ENCODE measurements at places on chromosomes 5 and 9.
A peak's percentile ranks its signal among the peaks of the same experiment; 100 is the strongest.

DNA sequence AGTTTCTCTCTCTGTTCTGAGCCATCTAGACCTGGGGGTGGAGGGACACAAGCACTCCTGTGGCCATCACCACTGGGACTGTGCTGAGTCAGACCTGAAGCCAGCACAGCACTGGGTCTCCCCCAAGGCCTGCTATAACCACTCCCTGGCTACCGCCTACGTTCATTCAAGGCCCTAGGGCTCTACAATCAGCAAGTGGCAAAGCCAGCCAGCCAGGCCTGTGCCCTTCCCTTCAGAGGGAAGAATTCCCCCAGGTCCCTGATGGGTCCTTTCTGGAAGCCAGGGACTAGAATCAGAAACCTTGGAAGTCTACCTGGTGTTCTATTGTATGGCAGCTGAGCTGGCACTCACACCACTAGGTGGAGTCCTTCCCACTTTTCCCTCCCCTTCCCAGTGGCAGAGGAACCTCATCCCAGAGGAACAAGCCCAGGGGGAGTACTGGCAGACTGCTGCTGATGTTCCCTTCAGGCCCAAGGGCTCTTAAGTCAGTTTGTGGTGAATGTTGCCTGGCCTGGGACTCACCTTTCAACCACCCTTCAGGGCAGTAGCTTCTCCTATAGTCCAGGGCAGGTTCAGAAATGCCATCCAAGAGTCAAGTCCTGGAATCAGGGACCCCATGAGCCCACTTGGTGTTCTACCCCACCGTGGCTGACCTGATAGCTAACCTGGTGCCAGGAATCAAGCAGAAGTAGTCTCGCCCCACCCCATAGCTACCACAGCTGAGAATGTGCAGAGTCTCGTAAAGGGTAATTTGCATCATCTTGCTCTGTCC, 20.0 kb downstream of the JMY start:
- peak; percentile 36 for DNase-seq

- no peak for DNase-seq
Measured at GRCh38 chr9:36416890-36417289, 16.8 kb upstream of the RNF38 start.

- DNase-seq = no peak
Measured at GRCh38 chr5:110738503-110738811, 350 bp upstream of the SLC25A46 start.

GRCh38 chr5:169886677-169887076, 93.6 kb downstream of the INSYN2B start:
- no peak for DNase-seq

GRCh38 chr5:173624282-173624681, 7.8 kb upstream of the BOD1 start:
- no peak for DNase-seq

- peak; percentile 42 for DNase-seq
Measured at GRCh38 chr9:71145179-71145578, 23.8 kb upstream of the TRPM3 start.

- no peak for DNase-seq
Measured at GRCh38 chr5:132204371-132205135, 23.1 kb downstream of the P4HA2 start.

DNA sequence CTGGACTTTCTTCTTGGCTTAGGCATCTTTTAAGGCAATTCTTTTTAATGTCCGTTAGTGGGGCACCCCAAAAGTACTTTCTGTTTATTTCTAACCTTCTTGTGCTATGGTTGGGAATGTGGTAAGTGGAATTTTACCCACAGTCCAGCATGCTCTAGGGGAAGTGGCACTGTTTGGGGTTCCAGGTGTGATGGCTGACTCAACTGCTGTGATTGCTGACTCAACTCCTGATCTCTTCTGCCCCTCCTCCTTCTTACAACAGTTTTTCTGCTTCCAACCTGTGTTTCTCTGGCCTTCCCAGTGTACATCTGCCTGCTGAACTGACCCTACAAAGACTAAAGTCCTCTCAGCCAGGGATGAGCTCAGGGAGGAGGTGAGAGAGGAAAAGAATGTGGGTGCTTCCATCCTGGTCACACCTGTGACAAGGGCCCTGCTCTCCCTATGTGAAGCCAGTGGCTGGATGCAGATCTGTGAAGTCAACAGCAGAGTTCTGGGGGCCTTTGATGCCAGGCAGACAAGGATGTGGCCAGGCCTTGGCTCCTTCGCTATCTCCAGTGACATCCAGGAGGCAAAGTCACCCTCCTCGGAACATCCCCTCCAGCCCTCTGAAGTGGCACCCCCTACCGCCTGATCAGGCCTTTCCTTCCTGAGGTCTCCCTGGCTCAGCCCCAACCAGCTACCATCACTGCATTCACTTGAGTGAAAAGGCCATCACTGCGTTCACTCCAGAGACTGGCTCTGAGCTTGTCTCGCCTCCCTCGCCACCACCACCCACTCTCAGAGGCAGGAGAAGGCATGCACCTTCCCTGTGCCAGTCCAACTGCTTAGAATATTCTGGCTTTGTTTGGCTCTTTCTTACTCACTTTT, 72.2 kb downstream of the C5orf15 start:
- no peak for DNase-seq

GRCh38 chr5:54171645-54172384, 138.6 kb downstream of the ARL15 start:
- DNase-seq = peak; percentile 62

GRCh38 chr5:72681781-72682180, 134.7 kb upstream of the TNPO1 start:
- no peak for DNase-seq

- no peak for DNase-seq
Measured at GRCh38 chr5:118060833-118061232, 927.5 kb downstream of the DTWD2 start.

GRCh38 chr9:92965061-92965758, 17.9 kb downstream of the FGD3 start:
- DNase-seq = no peak

DNA sequence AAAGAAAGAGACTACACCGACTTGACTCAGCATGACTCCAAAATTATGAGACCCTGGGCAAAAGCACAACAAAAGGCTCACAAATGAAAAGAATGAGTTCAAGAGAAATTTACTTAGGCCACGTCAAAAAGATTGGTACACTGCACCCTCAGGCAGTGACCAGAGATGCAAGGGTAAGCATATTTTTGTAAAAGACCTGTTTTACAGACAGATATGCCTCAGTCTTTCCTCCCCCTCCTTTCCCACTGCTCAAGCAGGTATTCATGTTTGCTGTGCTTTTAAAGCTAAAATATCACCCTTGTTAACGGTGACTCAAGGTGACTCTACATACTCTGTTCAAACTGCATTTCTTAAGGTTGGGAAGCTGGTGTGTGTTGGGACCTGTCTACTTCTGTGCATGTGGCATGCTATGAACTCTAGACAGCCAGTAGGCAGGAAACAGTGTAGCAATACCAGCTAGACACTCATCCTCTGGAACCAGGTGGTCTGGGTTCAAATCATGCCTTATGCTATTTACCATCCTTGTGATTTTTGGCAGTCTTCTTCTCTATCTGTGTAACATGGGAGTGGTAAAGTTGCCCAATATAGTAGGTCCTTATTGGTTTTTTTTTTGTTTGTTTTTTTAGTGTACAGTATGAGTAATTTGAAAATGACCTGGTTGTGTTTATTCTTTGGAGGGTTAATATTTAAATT, 98.7 kb downstream of the TLE4 start:
- DNase-seq = no peak

- DNase-seq = peak; percentile 96
Measured at GRCh38 chr5:72281764-72282499, 38.1 kb downstream of the MRPS27 start.

- no peak for DNase-seq
Measured at GRCh38 chr9:73079326-73079725, 72.3 kb upstream of the ANXA1 start.

DNA sequence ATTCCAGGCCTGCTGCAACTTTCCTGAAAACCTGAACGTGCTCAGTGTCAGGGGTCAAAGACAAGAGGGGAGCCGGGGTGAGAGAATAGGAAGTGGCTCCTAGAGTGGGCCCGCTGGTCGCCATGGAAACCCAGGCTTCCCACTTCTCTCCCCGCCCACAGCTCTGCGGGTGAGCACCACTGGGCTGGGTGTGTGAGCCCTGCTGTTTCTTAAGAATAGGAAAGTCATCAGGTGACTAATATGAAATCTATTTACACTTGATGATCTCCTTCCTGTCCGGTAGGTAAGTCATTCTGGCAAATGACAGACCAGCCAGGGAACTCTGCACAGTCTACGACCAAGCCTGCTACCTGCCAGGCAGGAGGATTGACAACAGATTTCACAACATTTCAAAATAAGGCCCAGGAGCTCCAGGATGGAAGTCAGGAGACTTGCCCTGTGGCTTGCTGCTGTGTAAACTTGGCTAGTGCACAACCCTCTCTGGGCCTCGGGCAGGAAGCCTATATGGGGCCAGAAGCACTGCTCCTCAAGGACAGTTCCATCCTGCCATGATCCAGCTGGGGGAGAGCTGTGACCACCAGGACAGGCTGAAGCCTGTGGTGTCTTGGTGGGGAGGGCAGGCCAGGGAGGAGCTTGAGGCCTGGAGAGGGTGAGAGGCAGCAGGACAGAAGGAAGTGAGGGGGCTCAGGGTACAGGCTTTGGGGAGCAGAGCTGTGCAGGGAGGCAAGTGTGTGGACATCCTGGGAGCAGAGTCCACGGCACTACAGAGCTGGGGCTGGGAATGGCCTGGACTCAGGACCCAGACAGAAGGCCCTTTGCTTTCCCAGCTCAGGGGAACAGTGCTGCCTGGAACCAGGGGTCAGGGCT, 60.6 kb downstream of the SHB start:
- peak; percentile 94 for DNase-seq

GRCh38 chr5:131587541-131587940, 47.5 kb downstream of the RAPGEF6 start:
- no peak for DNase-seq

All from choroid plexus epithelial cell (primary cell).